ENCODE measurements at places on chromosomes 7 and 10.

- no peak for DNase-seq
These were observed 9.6 kb upstream of the ELN start for GRCh38 chr7:74018246-74018895.

DNA sequence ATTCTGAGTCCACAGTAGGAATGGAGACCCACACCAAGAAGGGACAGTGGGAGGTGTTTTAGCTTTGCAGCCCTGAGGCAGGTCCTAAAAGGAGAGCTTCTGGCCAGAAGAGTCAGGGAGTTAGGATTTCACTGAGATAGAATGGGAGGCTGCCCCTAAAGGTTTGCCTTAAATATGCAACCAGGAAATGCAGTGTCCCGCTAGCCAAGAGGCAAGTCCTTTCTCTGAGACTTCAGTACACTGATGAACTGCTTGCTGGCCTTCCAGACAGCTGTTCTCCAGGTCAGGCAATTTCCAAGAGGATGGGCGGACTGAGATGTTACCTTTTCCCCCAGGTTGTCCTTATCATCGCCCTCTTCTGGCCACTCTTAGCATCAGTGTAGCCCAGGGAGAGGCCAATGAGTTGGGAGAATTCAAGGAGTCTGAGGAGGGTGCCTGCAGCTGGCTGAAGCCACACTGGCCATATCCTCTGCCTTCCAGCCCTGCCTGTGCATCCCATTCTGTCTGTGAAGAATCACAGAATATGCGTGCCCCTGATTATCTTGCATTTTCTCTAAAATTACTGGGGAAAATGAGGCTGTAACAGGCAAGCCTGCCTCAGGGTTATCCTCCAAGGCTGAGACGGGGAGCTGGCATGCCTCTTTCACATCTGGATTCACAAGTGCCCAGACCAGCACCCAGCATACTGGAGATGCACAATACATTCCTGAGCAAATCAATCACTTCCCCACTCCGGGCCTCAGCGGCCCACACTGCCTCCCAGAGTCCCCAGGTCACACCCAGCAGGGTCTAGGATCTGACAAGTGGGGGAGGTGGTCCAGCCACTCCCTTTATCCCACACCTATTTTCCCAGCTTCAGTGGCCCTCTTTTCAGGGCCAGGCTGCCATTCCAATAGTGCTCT is 2.4 kb downstream of the TLL2 start:
- peak; percentile 82 for DNase-seq

- no peak for DNase-seq
These were observed 8.0 kb downstream of the PSD start for GRCh38 chr10:102410429-102411073.

GRCh38 chr10:43689955-43690771 is 41.5 kb upstream of the ZNF32 start:
- DNase-seq = peak; percentile 37

DNA sequence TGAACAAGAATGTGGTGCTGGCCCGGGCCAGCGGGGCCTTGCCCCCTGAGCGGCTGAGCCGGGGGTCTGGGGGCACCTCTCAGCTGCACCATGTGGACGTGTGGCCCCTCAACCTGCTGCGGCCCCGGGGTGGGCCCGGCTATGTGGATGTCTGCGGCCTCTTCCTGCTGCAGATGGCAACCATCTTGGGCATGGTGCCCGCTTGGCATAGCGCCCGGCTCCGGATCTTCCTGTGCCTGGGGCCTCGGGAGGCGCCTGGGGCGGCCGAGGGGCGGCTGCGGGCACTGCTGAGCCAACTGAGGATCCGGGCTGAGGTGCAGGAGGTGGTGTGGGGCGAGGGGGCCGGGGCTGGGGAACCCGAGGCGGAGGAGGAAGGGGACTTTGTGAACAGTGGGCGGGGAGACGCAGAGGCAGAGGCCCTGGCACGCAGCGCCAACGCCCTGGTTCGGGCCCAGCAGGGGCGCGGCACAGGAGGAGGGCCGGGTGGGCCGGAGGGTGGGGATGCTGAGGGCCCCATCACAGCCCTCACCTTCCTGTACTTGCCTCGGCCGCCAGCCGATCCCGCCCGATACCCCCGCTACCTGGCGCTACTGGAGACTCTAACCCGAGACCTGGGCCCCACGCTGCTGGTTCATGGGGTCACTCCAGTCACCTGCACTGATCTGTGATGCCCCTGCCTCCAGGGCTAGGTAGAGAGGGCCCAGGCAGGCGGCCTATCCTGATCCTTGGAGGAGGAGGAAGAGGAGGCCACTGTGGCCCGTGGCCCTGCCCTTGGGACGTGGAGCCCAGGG is 1.1 kb upstream of the TRIP6 start:
- DNase-seq = no peak

DNA sequence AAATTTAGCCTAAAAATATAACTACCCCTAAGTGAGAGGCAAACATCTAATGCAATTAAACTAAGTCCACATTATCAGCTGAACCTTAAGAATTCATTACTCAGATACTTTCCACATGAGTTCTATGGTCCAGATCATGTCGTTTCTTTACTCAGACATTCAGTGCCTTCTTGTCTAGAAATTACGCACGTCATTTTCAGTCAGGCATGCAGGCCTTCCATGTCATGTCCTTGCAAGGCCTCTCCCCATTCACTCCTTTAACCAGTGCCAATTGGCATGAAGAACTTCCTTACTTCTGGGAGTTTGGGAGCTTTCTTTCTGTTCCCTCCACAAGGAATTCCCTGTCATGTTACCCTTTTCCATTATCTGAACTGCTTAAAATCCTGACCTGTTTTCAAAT is 118.8 kb downstream of the NRP1 start:
- DNase-seq = no peak

GRCh38 chr7:140559410-140559809 is 80.1 kb upstream of the MKRN1 start:
- DNase-seq = no peak

DNA sequence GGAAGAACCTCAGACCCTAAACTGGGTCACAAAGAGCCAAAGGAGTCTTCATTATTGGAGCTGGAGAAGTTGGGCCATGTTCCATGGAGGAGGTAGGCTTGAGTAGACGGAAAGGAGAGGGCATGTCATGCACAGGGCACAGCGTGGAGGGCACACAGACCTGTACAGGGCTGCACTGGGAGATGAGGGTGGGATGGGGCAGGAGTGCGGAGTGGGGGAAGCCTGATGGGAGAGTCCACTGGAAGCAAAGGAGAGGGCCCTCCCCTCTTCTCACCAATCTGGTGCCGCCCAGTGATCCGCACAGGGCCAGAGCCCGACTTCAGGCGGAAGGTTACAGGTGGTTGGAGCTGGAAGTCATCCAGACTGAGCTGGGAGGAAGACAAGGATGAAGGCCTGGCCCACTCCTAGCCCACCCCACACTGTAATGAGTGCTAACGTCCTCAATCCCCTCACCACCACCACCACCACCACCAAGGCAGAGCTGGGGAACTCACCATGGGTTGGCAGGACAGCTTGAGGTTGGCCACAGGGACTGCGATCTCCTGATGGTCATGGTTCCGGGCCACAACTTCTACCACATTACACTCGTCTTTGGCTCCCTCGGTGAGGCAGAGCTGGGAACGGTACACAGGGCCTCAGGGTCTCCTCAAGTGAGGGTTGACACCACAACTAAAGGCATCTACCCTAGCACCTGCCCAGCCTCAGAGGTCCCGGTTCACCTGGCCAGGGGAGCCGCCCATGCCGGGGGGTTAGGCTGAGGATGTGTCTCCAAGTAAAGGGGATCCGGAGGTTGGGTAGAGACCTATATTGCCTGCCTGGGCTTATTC is 1.0 kb downstream of the NPM3 start:
- no peak for DNase-seq

GRCh38 chr7:11130601-11131000 is 156.9 kb downstream of the PHF14 start:
- no peak for DNase-seq

GRCh38 chr7:30705008-30705407 is 22.8 kb upstream of the CRHR2 start:
- no peak for DNase-seq

DNA sequence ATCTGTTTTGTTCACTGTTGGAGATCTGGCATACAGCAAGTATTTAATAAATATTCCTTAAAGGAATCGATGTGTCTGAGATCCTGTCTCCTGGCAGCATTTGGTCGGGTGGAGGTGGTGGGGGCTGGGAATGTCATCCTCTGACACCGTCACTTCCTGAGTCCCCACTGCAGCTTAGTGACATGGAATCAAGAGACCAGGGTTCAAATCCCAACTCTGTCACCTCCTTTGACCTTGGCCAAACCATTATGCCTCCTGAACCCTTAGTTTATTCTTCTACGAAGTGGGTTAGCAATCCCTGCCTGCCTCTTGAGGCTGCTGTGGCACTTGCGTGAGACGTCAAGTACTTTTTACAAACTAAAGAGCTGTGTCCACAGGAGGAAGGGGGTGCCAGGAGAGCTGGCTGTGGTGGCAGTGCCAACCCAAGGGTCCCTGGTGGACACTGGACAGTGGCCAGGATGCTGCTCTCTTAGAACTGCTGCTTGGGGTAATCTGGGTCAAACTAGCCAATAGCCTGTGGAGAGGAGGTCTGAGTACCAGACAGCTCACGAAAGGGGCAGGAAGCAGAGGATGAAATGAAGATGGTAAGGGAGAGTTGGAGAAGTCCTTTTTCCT is 8.0 kb upstream of the ZMIZ1 start:
- no peak for DNase-seq

DNA sequence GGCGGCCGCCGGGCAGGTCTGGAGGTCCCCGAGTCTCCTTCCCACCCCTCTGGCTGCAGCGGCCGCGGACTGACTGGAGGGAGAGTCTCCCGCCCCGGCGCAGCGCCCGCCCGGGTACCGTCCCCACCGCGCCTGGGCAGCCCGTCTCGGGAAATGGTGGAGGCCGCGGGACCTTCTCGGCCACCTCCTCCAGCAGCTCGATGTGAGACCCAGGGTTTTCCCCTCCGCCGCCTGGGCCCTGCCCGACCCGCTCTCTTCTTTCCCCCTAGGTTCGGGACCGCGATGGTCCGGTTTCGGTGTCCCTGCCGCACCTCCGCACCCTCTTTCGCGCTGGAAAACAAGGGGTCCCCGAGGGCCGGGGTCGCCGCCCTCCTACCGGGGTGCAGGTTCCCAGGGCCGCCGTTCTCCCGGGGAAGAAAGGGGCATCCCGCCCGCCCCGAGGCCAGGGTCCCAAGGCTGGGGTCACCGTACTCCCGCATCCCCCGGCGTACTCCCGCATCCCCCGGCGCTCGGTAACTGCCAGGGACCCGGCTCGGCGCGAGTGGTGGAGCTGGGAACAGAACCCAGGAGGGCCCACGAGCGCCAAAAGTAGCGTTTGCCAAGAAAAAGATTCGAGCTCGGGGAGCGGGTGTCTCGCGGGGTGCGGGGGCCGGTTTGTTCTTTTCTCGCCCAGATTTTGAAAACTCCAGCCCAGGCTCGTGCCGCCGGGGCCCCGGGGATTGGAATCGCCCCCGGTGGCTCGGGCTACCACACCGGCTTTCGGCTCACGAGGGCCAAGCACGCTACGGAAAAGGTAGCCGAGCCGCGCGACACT is 3.4 kb downstream of the TNRC18 start:
- no peak for DNase-seq

DNA sequence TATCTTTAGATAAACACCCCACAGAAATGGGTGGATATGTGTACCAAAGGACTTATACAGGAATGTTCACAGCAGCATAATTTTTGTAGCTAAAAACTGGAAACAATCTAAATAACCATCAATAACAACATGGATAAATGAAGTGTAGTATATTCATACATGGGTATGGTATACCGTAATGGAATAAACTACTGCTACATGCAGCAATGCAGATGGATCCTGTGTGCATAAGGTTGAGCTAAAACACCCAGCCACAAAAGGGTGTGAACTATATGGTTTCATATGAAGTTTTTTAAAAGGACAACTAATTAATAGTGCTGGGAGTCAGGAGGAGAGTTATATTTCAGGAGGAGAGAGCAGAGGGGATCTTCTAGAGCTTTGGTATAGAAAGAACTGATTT is 389.6 kb downstream of the GFRA1 start:
- DNase-seq = no peak

- DNase-seq = no peak
These were observed 7.3 kb downstream of the SORCS3 start for GRCh38 chr10:104648421-104648820.

- DNase-seq = peak; percentile 55
These were observed at the start of gene MET for GRCh38 chr7:116671681-116672595. TSS of gene MET (plus strand) at chr7:116672196. CDS start at chr7:116699085, 26,889 bp downstream.

DNA sequence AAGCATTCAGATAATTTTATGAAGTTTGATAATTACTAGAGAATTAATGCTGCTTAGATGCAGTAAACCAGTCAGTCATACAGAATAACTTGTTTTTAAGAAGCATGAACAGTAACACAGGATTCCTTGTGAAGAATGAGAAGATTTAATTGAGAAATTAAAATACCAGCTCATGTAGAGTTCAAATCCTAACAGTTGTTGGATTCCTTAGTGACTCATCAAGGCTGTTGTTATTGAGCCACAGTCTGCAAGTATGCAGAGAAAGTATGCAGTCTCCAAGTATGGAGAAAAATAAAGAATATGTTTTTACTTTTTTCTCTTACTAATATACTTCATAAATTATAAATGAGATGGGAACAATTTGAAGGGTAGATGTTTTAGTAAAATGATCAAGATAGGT is 30.2 kb upstream of the CYP26C1 start:
- DNase-seq = no peak

DNA sequence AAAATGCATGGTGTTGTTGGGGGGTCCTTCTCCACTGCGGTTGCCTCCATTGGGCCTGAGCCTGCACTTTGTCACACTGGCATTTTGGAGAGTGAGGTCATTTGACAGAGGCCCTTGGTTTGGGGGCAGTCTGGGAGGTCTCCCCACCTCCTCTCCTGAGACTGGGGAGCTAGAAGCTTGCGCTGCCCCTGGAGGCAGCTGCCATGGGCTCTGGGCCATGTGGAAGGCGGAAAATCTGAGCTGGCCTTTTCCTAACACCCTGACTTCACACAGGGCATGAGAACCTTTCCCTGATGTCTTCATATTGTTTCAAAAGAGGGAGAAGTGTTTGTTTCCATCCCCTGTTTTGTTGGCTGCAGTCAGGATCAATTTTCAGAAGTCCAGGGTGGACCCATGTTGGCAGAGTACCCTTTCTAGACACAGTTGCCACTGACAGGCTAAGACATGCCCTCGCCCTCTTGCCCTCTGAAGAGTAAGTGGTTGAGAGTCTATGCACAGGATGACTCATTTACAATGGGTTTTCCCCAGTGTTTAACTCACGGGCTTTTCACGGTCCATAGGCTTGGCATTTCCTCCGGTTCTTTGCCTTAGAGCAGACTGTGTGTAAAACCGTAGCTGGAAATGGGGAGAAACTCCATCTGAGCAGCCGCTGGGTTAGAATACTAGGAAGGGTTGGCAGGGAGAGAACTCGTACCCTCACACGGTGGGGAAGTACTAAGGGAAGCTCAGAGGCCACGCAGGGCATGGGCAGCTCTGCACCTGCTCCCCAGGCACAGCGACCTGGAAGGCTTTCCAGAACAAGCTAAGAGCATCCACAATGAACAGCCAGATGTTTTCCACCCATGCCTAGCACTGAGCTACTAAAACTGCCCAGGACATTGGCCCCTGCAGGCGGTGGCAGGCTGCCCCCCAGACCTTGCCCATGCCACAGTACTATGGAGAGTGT is 655.0 kb downstream of the SDK1 start:
- DNase-seq = peak; percentile 67

GRCh38 chr10:91677911-91678310 is 45.0 kb upstream of the PPP1R3C start:
- no peak for DNase-seq

- DNase-seq = no peak
These were observed 218.6 kb upstream of the INHBA start for GRCh38 chr7:41921453-41921981.

Data from NCI-H510A treated with DMSO at 0.1 percent for 48 hours (cell line).